Substantia nigra (tissue), 51 donors: ENCODE measurements at places on chromosomes 2 and 18.

- no peak for DNase-seq
Observed at GRCh38 chr18:12839526-12840196, 44.4 kb downstream of the PTPN2 start.

GRCh38 chr18:58638441-58638840, 9.6 kb upstream of the ALPK2 start:
- DNase-seq = no peak

DNA sequence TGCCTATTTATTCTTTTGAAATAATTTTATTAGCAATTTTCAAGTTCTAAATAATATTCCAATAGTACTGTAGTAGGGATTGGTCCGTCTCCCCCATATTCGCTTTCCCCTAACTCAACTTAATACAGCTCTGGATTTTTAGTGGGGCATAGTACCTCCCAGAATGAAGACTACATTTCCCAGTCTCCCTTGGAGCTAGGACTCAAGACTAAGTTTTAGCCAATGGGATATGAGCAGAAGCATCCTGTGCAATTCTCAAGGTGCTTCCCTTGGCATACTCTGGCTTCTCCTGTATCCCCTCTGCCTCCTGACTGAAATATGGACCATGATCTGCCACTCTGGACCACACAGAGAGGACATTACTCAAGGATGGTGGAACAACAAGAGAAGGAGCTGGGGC, 24.1 kb downstream of the ST3GAL5 start:
- no peak for DNase-seq

GRCh38 chr2:177812713-177813396, 259.7 kb downstream of the PDE11A start:
- DNase-seq = no peak

DNA sequence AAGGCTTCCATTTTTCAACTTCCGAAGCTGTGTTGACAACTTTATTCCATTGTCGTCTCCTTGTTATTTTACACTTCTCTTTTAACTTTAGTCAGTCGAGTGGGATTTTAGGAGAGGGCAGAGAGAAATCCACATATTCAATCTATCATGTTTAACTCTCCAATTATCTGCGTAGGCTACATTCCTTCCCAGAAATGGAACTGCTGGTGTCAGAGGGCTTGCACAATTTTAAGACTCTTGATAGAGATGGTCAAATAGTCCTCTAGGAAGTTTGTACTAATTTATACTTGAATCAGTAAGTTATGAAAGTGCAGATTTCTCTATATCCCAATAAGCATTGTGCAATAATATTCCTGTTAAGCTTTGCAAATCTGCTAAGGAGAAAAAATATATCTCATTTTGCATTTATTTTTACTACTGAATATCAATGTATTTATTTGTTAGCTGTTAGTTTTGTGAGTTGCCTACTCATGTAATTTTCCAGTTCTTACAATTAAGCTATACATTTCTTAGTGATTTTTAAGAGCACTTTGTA, 95.6 kb downstream of the CYP26B1 start:
- no peak for DNase-seq
